ENCODE measurements at places on chromosomes 12 and 14.

DNA sequence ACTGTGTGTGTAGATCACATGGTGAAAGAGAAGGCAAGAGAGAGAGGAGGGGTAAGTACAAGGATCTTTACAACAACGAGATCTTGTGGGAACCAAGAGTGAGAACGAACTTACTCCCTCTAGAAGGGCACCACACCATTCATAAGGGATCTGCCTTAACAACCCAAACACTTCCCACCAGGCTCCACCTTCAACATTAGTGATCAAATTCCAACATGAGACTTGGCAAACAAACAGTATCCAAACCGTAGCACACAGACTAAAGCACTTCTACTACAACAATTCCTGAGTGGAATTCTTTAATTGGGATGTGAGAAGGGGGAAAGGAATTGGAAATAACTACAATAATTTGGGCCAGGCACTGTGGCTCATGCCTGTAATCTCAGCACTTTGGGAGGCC is 35.0 kb upstream of the ESR2 start:
- DNase-seq: no peak

GRCh38 chr12:1019283-1019682 is 28.3 kb downstream of the ERC1 start:
- no peak for DNase-seq

DNA sequence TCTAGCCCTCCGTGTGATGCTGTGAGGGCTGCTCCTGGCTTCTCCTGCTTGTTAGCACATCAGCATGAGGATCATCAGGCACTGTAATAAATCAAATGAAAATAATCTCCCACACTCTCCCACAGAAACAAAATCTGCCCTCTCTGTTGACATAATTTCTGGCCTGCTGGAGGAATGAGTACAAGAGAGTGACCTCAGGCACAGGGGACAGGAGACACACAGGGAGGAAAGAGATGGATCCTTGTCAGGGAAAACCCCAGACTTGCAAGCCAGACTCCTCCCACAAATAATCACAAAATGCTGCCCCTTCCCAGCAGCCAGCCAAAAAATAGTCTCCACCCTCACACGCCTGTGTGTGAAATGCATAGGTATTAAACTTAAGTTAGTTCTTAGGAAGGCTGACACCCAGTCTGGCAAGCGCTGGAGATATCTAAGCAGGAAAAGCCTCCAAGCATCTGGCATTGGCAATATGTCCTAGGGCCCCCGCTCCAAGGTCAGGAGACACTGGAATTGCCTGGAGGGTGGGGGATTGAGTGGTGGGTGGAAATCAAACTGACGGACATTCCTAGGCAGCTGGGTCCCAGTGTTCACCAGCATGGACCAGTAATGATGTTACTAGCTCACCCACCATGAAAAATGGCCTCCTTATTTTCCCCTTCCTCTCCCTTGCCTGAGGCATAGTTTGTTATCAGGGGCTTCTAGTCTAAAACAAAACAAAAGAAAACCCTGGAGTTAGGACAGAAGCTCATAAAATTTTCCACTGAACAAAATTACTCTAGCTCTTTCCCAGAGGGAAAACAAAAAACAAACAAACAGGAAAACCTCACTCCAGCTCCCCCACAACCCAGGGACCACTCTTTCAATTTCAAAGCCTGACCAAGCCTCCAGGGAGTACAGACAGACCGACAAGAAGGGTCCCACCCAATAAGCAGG is 22.0 kb downstream of the SMUG1 start:
- no peak for DNase-seq

DNA sequence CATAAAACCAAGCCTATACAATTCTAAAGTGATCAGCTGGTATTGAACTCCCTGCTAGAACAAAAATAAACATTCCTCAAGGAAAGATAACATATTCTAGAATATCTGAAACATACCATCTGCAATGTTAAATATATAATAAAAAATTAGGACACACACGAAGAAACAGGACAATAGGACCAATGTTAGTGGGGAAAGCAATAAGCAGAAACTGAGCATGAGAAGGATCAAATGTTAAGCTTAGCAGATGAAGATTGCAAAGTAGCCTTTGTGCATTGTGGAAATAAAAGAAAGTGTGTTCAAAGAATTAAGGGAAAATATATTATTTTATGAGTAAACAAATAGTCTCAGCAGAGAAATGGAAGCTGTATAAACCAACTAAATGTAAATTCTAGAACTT is 180.8 kb downstream of the EPS8 start:
- DNase-seq: no peak

All from HT-29 (cell line).